Dermis blood vessel endothelial cell (primary cell): ENCODE measurements at places on chromosomes 6 and 20. TPM values are rescaled to one million over a fixed set of nuclear protein-coding genes. Genes with fewer than 3 reads are reported as not detected.

Gene BTNL2
- not detected in 2 replicates for total RNA-seq

Gene GLO1
- total RNA-seq = 106 and 145 TPM in 2 replicates

Gene GNMT
- total RNA-seq = 0.23 TPM in 1 of 2 replicates, not detected in the other

Gene TCF15
- 2.0 and 2.7 TPM in 2 replicates for total RNA-seq

Gene TRIM10
- not detected in 2 replicates for total RNA-seq

Gene B3GALT4
- total RNA-seq = 5.9 and 10.0 TPM in 2 replicates

Gene TAF4
- total RNA-seq = 3.6 and 7.6 TPM in 2 replicates

Gene FAM217A
- not detected in 2 replicates for total RNA-seq

Gene LTB
- 3.4 and 30.5 TPM in 2 replicates for total RNA-seq
